ENCODE measurements at places on chromosomes 3 and 15.
A peak's percentile ranks its signal among the peaks of the same experiment; 100 is the strongest.

DNA sequence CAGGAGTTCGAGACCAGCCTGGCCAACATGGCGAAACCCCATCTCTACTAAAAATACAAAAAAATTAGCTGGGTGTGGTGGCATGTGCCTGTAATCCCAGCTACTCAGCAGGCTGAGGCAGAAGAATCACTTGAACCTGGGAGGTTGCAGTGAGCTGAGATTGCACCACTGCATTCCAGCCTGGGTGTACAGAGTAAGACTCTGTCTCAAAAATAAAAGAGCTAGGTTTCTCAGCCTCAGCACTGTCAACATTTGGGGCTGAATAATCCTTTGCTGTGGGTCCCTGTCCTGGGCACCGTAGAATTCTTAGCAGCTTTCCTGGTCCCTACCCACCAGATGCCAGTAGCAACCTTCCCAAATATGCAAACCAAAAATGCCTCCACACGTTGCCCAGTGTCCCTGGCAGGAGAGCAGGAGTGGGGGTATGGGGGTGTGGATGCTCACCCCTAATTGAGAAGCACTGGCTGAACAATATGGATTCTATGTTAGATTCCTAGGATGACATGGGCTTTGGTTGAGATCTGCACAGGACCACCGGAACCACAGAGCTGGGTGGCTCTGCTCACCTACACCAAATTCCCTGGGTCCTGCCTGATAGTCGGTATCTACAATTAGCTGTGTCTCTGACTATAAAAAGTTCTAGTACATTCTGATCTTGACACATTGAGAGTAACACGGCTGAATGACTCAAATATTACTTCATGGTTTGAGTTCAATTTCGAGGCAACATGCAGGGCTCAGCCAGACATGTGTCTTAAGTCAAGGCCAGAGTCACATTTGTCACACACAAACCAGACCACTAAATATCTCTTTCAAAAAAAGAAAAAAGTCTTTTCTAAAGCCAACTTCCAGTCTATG is 577.0 kb upstream of the MDFIC2 start:
- DNase-seq, result no peak

GRCh38 chr3:37138816-37139215 is 35.6 kb downstream of the LRRFIP2 start:
- no peak for DNase-seq

DNA sequence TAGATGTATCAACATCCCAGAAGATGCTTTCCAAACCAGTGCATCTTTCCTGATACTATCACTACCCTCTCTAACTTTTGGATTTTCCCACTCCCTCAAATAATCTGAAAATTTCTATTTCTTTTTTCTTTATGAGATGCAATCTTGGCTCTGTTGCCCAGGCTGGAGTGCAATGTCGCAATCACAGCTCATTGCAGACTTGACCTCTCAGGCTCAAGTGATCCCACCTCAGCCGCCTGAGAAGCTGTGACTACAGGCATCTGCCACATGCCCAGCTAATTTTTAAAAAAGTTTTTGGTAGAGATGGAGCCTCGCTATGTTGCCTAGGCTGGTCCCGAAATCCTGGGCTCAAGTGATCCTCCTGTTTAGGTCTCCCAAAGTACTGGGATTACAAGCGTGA is 239.7 kb downstream of the SUCLG2 start:
- no peak for DNase-seq

- DNase-seq, result no peak
Measured at GRCh38 chr3:190545191-190545590, 31.3 kb downstream of the IL1RAP start.

- DNase-seq, result no peak
Measured at GRCh38 chr15:87877114-87877810, 379.3 kb downstream of the NTRK3 start.

DNA sequence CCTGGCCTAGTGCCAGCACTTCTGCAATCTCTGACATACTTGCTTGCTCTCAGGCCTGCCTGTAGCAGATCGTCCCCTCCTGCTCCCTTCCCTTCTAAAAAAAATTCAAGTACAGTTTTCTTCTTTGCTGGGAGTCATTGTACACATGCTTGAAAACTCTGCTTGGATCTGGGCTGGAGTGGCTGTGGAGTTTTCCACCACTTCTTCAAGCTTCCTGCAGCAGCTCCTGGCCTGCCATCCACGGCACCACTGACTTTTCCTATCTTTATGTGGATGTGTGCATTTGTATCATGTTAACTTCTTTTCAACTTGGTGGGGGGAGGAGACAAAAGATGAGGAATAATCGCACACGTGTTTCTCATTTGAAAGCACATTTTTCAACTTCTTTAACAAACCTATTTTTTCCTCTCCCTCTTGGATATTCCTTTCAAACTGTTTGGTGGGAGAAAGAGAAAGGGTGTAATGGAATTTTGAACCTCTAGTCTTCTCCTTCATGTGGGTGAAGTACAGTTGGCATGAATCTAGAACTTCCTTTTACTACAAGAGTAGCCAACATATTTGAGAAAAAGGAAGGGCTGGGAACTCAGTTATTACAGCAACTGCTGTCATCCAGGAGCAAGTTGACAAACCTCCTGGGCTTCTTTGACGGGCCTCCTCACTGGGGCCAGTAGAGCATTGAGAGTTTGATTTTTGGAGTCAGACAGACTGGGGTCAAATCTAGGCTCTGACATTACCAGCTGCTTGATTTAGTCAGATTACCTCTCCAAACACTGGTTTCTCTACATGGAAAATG is 61.2 kb upstream of the LRTM1 start:
- DNase-seq, result no peak

DNA sequence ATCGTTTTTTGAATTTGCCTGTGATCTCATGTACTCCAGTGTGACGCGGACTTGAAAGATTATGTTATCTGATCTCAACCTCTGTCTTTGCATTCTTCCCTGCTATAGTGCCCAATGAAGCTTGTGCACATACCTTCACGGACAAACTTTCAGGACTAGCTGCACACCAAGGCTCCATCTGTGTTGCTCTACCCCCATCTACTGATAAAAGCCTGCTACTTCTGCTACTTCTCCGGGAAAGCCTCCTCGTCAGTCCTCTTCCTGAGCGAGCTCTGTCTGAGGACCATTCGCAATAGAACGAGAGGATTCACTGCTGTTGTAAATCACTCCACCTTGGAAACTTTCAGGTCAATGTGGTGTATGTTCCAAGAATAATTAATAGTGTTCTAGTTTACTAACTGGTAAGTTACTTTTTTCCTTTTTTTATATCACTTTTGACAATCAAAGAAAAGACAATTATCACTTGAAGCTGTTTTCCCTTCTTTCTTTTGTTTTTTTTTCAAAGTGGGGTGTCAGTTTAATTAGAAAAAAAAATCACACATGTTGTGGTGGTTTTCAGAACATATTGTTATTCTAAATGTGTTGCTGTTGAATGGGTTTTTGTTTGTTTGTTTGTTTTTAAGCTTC is 217.6 kb downstream of the ARRDC4 start:
- peak; percentile 9 for DNase-seq

DNA sequence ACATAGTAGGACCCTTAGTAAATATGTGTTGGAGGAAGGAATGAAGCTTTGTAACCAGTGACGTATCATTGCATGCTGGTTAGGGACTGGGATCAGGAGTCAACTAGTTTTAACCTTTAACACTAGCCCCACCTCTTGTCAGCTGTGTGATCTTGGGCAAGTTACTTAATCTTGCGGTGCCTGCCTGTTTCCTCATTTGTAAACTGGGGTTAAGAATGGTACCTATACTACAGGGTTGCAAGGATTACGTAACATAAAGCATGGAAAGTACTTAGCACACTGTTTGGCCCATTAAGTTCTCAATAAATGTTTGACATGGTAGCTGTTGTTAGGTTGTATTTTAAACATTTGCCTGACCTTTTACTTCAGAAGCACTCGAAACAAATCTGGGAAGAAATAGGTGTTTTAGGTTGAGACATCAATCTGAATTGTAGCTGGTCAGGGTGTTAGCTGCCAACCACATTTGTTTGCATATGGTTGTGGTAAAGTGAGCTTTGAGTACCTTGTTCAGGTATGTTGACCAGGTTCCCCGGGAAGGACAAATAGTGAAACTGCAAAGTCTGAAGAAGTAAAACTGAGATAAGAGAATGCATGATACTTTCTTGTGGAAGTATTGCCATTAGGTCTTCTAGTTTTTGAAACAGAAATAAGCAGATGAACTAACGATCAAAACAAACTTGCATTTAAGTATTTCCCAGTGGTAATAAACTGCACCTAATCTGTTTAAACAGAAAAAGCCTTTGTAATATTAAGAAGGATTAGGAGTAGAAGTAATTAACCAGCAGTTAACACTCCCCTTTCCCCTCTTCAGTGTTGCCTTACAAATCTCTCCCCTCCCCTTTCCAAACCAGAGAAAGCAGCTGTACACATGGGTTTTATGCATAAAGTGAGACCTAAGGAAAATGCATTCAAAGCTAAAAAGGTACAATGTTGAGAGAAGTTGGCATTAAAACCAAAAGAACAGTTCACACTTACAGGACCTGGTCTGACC is 25.8 kb upstream of the SCAANT1 start:
- no peak for DNase-seq

GRCh38 chr3:146226881-146227280 is 24.0 kb downstream of the PLSCR4 start:
- DNase-seq, result no peak

DNA sequence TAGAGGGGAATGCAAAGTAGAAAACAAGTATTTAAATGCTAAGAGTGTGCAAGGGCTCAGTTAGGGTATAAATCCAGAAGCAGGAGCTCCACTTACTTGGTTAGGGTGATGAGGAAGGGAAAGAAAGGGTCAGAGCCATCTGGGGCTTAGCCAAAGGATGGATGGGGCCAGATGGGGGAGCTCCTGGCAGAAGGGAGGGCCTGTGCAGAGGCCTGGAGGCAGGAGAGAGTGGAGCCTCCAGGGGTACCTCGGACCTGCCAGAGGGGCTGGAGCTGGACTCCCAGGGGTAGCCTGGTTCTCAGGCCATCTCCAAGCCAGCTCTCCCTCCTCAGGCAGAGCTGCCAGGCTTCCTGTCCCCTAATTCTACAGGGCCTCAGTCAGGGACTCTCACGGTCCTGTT is 506.3 kb downstream of the SHQ1 start:
- peak; percentile 72 for DNase-seq

DNA sequence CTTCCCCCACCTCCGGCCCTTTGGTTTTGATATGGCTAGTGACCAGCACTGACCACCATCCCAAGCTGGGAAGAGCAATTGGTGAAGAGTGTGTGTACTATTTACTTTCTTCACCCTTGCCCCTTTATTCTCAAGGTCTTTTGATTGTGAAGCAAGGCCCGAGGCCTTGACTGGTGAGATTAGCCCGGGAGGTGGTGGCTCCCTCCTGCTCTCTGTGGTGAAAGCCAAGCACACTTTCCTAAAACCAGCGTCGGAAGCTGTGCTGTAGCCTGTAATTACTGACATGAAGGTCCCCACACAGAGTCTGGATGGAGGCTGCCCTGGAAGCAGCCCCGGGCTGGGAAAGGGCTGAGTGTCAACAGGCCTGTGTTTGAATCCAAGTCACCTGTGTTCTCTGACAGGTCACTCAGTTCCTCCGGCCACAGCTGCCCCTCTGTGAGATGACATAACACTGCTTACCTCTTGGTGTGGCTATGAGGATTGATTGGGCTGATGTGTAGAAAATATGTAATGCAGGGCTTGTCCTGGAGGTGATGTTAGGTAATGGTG is 60.5 kb upstream of the PRR23C start:
- no peak for DNase-seq

GRCh38 chr15:51709031-51709430 is 27.7 kb downstream of the SCG3 start:
- no peak for DNase-seq

- no peak for DNase-seq
Measured at GRCh38 chr3:190197346-190197763, 76.7 kb upstream of the P3H2 start.

GRCh38 chr3:136838641-136839555 is 20.0 kb downstream of the SLC35G2 start:
- DNase-seq, result no peak

DNA sequence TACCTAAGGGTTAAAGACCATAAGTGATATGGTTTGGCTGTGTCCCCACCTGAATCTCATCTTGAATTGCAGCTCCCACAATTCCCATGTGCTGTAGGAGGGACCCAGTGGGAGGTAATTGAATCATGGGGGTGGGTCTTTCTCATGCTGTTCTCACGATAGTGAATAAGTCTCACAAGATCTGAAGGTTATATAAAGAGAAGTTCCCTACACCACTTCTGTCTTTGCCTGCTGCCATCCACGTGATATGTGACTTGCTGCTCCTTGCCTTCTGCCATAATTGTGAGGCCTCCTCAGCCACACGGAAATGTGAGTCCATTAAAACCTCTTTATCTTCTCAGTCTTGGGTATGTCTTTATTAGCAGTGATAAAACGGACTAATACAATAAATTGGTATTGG is 75.0 kb upstream of the CADPS start:
- no peak for DNase-seq

- no peak for DNase-seq
Measured at GRCh38 chr3:71870966-71871512, 86.1 kb upstream of the PROK2 start.

DNA sequence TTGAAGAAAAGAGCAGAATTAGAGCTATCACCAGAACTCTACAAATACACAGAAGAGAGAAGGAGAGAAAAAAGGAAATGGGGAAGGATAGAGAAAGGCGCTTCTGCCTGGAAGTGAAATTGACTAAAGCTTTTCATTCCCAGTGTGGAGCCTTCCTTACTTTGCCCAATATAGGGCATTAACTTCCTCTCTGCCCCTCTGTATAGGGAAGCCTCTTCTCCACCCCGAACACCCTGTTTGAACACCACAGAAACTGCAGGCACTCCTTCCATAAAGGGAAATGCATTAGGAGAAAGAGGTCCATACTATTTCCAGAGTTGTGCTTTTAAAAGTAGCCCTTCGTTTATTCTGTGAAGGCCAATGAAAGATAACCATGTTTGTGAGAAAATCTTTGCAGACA is 248.5 kb downstream of the RAP2B start:
- no peak for DNase-seq

GRCh38 chr3:49763981-49764380 is 22.4 kb downstream of the IP6K1 start:
- no peak for DNase-seq

- no peak for DNase-seq
Measured at GRCh38 chr3:11668243-11669235, 24.8 kb upstream of the VGLL4 start.

DNA sequence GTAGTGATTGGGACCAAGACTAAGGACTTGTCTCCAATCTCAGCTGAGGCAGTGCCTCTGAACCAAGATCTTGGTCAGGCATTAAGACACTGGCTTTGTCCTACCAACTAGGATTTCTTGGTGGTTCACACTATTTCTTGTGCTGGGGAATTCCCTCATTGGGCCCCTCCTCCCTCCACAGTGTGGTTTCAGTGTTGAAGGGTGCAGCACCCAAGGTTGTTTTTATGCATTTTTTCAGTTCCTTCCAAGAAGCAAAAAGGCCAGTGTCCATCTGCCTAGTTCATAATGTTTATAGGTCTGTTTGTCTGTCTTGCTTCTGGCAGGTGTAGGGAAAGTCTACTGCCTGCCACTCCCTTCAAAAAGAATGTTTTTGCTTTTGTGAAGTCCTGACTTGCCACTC is 10.6 kb upstream of the ITPKA start:
- no peak for DNase-seq

All from WERI-Rb-1 (cell line).